ENCODE measurements at places on chromosomes 11 and 22.

- no peak for DNase-seq
Observed at GRCh38 chr11:84173078-84173477, 886.9 kb upstream of the CCDC90B start.

DNA sequence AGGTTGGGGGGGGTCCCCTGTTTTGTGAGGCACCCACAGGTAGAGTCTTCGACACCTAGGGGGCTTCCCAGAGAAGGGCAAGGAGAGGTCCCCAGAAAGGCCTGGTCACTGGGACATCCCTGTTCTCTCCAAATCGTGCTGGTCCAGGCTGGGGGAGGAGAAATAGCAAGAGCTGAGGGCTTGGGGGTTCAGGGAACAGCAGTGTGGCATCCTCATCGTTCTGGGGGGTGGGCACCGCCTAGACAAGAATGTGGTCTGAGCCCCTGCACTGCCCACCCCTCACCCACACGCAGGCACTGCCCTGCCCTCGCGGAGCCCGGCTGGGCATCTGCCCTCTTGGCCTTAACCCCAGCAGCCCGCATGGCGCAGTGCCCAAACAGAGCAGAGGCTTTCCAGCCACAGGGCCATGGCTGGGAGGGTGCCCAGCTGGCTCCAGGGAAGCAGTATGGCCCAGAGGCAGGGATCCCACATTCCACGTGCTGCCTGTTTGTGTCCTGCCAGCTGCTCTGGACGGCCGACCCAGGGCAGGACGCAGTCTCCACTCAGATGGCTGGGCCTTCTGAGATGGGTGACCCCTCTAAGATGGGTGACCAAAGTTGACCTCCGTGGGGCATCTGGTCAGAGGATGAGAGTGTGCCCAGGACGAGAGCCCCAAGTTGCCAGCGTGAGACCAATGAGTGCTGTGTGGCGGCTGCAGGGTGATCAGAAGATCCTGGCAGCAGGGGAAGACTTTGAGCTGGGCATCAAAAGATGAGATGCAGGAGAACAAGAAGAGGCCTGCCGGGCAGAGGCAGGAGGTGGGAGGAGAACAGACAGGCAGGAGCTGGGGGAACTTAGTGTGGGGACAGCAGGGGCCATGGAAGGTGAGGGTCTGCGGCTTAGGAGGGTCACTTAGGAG lies 14.4 kb downstream of the SCARF2 start:
- DNase-seq = no peak

DNA sequence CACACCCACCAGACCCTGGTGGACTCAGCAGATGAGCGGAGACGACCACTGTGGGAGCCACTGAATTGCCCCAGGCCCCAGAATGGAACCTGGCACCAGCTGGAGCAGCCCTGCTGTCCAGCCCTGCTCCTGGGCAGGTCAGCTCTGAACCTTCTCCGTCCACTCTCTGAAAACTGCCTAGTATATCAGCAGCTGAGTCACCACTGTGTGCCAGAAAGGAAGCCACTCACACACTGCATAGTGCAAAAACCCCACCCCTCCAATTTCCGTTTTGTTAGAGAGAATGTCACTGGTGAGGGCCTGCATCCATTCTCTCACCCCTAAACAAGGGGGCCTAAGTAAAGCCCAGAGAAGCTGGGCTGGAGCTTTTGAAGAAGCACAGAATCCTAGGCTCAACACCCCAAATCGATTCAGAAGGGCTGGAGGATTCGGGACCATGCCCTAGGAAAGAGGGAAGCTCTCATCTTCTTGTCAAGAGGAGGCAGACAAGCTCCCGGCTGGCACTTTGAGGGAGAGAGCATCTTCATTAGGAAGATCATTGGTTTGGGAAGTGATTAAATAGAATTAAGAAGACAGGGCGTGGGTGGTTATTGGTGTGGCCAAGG lies 44.5 kb downstream of the GALNT18 start:
- no peak for DNase-seq

DNA sequence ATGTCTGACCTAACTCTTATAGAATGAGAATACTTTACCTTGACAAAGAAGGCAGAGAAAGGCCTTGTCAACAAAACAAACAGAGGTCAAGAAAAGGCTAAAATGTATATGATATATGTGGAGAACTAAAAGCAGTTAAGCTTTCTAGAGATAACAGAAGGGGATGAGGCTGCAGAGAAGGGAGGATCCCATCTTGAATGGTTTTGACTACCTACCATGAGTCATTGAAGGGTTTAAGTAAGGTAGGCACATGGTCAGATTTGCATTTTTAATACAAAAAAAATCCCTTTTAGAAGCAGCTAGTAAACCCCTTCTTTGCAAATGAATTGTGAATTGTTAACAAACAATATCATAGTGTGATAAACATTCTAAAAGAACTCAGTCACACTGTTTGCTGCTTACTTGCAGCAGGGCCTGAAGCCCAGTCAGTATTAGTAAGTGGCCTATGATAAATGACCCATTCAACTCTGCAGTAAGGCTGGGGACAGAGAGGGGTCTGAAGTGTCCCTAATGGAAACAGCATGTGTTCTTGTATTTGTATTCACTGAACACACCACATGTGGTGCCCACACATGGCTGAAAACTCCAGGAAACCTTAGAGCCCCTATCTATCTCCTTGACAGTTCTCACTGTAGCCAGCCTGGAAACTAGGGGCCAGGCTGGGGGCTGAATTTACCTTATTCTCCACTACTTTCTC lies 328.8 kb upstream of the PITPNB start:
- no peak for DNase-seq

GRCh38 chr11:44363116-44363515 lies 53.2 kb upstream of the ALX4 start:
- DNase-seq = no peak

GRCh38 chr11:86383041-86383955 lies 8.6 kb downstream of the CCDC81 start:
- no peak for DNase-seq

- DNase-seq = no peak
Observed at GRCh38 chr11:46181387-46181786, 60.1 kb upstream of the PHF21A start.

DNA sequence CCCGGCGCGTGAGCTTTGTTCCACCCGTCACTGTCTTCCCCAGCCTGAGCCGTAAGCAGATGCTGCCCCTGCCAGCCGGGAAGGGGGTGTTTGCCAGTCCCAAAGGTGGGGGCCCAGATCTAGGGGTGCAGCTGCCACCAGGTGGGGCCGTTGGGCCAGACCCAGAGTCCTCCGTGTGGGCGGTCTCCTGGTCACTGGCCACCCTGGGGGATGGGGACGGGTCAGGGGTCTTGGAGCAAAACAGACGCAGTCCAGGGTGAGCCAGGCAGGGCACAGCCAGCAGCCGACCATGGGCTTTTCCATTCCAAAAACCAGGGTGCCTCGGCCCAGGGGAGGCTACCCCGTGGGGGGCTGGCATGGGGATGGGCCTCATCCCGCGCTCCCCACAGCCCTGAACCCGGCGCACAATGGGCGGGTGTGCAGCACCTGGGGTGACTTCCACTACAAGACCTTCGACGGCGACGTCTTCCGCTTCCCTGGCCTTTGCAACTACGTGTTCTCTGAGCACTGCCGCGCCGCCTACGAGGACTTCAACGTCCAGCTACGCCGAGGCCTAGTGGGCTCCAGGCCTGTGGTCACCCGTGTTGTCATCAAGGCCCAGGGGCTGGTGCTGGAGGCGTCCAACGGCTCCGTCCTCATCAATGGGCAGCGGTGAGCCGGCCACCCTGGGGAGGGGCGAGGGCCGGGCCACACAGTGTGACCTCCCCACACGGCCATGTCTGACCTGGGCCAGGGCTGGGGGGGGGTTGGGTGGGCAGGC lies 3.5 kb downstream of the MUC5B start:
- no peak for DNase-seq

DNA sequence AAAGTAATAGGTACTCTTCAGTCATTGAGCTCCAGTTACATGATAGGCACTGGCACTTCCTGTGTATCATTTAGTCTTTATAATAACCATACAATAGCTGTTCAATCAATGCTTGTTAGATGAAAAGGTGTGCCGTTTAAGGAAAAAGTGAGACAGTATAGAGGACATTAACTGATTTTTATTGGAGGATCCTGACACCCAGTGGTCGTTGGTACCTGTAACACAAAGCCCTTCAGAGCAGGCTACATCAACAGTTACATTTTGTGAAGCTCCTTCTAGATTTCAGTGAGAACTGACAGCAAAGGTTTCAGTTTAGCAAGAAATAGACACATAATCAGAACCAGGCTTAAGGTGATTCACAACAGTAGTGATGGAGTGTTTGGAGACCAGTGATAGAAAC lies 44.2 kb downstream of the CCDC81 start:
- DNase-seq = no peak

- no peak for DNase-seq
Observed at GRCh38 chr11:109756951-109757350, 335.0 kb downstream of the C11orf87 start.

- DNase-seq = no peak
Observed at GRCh38 chr11:64656862-64657261, 65.8 kb downstream of the SLC22A12 start.

GRCh38 chr11:507727-508515 lies 879 bp upstream of the RNH1 start:
- DNase-seq = no peak

GRCh38 chr11:14543260-14543659 lies 23.1 kb upstream of the PSMA1 start:
- DNase-seq = no peak

DNA sequence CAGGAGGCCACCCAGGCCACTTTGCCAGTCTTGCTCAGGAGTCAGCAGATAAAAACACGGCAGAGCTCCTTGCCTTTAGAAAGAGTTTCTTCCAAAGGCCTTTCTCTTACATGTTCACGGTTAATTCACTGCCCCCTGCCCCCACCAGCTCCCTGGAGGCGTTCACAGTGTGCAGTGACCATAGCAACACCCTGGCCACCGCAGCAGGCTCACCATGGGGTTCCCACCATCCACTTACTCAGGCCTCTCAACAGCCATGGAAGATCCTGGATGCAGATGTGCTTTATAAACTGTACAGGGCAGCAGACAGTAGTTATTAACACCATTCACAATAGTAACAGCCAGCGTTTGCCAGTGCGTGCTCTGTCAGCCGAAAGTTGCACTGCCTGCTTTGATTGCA lies 10.6 kb upstream of the MYO7A start:
- DNase-seq = no peak

DNA sequence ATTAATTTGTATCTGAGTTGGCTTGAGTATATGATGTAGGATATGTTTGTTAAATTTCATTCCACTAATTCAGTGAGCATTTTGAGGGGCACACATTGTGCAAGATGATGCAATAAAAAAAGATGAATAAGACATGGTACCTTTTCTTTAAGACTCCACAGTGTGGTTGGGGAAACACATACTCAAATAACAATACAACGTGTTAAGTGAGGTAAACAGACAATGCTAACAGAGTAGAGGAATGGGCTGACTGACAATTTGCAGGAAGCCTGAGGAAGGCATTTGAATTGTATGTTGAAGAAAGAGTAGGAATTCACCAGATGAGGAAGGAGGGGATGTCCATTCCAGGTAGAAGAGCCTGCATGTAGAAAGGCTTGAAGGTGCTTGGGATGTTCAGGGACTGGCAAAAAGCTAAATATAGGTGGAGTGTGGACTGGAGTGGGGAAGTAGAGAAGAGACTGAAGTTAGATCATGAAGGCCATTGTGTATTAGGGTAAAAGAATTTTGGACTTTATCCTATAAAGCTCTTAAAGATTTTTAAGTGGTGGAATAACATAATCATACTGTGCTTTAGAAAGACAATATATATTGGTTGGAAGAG lies 6.8 kb downstream of the RNF169 start:
- DNase-seq = no peak
